ENCODE measurements at places on chromosomes 3 and 15. TPM values are rescaled to one million over a fixed set of nuclear protein-coding genes. Genes with fewer than 3 reads are reported as not detected.

DLEC1 gene
- total RNA-seq = not detected

TGM5 gene
- total RNA-seq = not detected

WDR93 gene
- total RNA-seq = 0.18 TPM

DPPA2 gene
- not detected for total RNA-seq

TIMP4 gene
- total RNA-seq = not detected

TMEM207 gene
- total RNA-seq = not detected

TRIM42 gene
- not detected for total RNA-seq

RTP3 gene
- total RNA-seq = not detected

SLC22A14 gene
- total RNA-seq = 0.13 TPM

STAC gene
- 18.8 TPM for total RNA-seq

Data from Panc1 (cell line).